Mesenteric fat pad (tissue), 1 donor: ENCODE measurements at places on chromosomes 5 and 9. TPM values are rescaled to one million over a fixed set of nuclear protein-coding genes. Genes with fewer than 3 reads are reported as not detected.

Gene GRIA1
- total RNA-seq: 3.2 TPM

Gene SET
- total RNA-seq: 197 TPM

Gene INSL4
- not detected for total RNA-seq

Gene ATOSB
- total RNA-seq: 27.7 TPM
